ENCODE measurements at places on chromosomes 2 and 18.

DNA sequence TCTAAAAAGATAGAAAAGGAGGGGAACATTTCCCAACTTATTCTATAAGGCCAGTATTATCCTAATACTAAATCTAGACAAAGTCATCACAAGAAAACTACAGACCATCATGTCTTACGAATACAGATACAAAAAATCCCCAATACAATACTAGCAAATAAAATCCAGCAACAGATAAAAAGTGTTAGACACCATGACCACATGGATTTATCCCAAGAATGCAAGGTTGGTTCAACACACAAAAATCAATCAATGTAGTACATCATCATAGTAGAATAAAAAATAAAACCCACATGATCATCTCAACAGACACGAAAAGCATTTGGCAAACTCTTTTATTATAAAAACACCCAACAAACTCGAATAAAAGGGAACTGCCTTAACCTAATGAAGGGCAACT, 18.5 kb downstream of the SLC66A2 start:
- DNase-seq, result no peak

GRCh38 chr18:3193331-3193730, 26.4 kb downstream of the MYOM1 start:
- DNase-seq, result no peak

DNA sequence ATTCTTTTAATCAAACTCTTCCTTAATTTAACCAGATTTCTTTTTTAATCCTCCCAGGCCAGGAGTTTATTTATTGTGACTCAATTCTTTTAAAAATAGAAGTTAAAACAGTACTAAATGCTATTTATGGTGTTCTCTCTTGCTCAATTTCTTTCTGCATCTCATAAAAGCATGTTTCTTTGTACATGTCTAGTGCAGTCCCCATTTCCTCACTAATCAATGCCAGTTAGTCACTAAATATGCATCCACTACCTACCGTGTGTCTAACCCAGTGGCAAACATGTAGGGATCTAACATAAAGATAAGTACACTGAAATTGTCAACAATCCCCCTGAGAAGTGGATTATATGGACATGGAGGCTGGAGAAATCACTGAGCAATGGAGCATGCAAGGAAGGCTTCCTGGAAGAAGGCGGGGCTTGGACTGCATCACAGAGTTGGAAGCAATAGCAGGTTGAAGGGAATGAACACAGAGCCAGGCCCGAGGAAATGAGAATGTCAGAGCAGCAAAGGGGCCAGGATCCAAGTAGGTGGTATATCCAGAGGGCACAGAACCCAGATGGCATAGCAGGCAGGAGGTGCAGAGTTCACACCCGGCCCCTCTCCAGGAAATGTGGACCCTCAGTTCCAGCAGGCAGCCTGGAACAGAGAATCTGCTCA, 105.3 kb upstream of the FOSL2 start:
- DNase-seq, result no peak

GRCh38 chr2:27822049-27822448, 50.5 kb downstream of the MRPL33 start:
- no peak for DNase-seq

- no peak for DNase-seq
Observed at GRCh38 chr2:145927131-145927950, 1407.4 kb upstream of the ZEB2 start.

- DNase-seq, result no peak
Observed at GRCh38 chr2:63891488-63892030, 49.9 kb downstream of the UGP2 start.

- no peak for DNase-seq
Observed at GRCh38 chr2:152729844-152730243, 11.4 kb downstream of the ARL6IP6 start.

- no peak for DNase-seq
Observed at GRCh38 chr2:223269386-223269785, 217.4 kb downstream of the KCNE4 start.

DNA sequence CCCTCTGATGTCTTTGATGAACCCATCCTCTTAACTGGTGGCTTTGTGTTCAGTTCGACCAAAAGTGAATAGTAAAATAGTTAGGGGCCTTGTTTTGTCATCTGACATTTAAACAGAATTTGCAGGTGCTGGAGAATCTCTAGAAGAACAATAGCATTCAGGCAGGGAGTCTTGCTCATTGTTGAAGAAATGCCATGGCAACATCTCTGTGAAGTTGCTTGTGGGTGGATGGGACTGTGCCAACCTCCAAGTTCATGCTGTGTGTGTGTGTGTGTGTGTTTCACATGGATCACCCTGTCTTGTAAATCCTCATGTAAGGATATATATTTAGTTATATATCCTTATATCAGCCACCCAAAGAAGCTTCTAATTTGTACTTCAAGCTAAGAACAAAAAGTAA, 66.7 kb downstream of the SKA1 start:
- DNase-seq, result no peak

GRCh38 chr2:201191132-201191875, 8.4 kb downstream of the CASP10 start:
- DNase-seq, result no peak

GRCh38 chr2:58047373-58047935, 848 bp downstream of the VRK2 start:
- DNase-seq, result no peak

Data from NCI-H2171 (cell line).